Erythroblast (primary cell): ENCODE measurements at places on chromosomes 11 and 22.

DNA sequence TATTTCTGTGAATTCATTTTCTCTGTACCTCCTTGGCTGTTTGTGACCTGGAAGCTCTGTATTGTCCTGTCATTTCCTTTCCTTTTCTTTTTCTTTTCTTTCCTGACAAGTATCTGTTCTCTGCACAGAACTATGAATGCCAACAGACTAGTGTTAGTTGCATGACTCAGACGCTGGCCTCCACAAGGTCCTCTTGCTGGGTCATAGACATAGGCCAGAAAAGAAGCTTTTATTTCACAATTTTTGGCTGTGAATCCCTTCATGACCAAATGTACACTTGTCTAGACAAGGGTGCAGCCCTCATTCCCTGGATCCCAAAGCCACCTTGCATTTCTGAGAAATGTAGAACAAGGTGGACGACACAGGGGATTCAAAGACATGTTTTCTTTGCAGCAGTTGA lies 104.1 kb upstream of the MTNR1B start:
- no peak for DNase-seq

DNA sequence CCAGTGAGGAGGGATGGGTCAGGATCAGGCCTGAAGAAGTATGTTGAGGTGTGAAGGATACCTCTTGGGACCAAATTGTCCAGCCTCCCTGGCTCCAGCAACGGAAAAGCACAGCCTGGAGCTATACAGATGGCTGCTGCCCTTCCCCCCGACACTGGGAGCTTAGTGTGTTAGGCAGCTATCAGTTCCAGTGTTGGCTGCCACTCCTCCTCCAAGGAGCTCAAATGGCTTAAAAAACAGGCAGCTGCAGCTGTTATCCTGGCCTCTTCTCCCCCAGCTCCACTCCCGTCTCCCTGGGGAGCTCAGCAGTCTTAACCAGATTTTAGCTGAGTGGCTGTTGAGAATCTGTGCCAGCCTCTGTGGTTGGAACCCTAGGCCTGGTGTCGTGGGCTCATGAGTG lies 225.0 kb downstream of the JRKL start:
- no peak for DNase-seq

DNA sequence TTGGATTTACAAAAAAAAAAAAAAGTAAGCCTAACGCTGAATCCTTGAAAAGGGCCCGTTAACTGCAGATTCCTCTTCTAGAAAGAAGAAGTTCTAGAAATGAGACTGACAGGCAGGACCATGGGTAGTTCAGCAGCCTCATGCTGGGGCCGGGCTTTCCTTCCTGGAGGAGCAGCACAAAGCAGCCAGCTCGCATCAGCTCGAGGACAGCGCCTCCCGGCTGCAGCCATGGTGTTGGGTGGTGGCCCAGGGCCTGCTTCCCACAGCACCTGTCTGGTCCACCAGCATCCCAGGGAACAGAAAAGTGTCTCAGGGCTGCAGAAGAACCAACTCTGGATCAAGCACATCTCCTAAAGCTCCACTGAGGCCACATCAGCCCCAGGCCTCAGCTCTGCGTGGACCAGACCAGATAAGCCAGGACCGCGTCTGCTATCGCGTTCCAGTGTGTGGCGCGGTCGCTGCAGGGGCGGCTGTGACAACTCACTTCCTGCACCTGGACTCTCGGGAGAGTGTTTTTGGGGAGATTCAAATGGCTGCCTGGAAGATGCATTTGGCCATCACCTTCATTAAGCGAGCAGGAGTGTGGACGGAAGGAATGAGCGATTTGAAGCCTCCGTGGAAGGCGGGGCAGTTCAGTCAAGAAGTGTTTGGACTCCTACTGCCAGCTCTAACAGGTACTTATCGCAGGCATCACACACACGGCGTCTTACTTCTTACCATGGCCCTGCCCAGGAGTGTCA lies 53.5 kb downstream of the MYH9 start:
- peak; percentile 92 for DNase-seq

- peak; percentile 75 for DNase-seq
These were observed 725 bp downstream of the KDM2A start for GRCh38 chr11:67119585-67120391.

- no peak for DNase-seq
These were observed 3.8 kb downstream of the CD81 start for GRCh38 chr11:2380807-2381350.

- DNase-seq: no peak
These were observed 60.9 kb upstream of the BMAL1 start for GRCh38 chr11:13216711-13217075.

GRCh38 chr11:66011239-66011784 lies 496 bp upstream of the CST6 start:
- no peak for DNase-seq

DNA sequence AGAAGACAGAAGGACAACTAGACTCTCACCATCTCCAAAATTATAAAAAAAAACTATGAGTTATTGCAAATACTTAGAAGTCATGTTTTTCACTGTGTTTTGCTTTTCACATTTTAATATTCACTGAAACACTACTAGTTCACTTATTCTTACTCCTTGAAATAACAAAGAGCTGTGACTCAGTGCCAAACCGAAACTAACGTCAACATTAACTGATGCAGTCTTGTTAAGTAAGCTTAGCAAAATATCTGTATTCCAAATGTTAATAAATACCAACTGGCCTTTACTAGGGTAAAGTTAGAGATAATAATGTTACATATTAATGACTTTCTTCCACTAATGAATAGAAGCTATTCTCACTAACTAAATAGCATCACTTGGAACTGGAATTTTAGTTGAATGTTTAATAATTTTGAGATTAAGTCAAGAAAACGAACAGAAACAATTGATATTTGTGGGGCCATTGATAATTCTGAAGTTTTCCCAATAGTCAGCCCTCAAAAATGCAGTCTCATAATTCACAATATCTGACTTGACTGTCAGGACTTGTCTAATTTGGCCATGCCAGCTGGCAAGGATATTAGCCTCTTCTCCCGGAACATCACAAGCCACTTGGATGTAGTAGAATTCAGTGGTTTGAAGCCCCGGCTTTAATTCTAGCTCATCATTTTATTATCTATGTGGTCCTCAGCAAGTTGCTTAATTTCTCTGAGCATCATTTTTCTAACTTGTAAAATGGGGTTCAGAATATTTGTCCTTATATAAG lies 230.1 kb upstream of the DDI1 start:
- no peak for DNase-seq

DNA sequence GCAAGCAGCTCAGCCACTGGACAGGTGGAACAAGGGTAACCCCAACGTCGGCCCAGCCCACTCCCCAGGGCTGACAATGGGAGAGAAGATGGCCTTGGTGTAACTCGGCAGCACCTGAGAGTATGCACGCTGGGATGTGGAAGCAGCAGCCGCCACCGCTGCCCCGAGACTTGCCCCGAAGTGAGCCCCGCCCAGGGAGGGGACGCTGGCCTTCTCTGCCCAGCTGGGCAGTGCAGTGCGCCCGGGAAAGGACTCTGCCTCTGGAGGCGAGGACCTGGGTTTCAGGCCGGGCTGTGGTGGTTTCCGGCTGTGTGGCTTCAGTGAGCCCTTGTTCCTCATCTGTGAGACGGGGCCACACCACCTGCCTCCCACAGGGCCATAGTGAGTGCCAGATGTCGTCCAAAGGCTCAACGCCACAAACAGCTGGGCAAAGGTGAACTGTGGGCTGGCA lies 8.6 kb upstream of the POLDIP3 start:
- DNase-seq: no peak

GRCh38 chr11:126375726-126376125 lies 20.2 kb downstream of the ST3GAL4 start:
- DNase-seq: no peak

DNA sequence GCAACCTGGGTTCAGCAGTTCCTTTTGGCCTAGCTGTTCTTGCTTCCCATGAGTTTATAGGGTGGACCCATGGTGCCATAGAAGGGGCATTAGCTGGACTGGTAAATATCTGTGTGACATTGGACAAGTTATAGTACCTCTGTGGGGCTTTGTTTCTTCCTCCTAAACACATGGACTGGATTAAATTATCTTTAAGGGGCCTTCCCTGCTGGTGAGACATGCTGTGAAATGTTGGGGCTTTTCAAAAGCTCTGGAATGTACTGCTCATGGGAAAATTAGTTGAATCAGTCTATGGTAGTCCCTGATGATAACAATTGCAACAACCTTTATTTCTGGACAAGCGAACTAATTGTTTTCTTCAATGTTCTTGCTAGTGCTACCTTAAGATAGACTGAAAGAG lies 276.2 kb downstream of the BLID start:
- no peak for DNase-seq

GRCh38 chr22:28608546-28608945 lies 71.1 kb downstream of the TTC28 start:
- no peak for DNase-seq

DNA sequence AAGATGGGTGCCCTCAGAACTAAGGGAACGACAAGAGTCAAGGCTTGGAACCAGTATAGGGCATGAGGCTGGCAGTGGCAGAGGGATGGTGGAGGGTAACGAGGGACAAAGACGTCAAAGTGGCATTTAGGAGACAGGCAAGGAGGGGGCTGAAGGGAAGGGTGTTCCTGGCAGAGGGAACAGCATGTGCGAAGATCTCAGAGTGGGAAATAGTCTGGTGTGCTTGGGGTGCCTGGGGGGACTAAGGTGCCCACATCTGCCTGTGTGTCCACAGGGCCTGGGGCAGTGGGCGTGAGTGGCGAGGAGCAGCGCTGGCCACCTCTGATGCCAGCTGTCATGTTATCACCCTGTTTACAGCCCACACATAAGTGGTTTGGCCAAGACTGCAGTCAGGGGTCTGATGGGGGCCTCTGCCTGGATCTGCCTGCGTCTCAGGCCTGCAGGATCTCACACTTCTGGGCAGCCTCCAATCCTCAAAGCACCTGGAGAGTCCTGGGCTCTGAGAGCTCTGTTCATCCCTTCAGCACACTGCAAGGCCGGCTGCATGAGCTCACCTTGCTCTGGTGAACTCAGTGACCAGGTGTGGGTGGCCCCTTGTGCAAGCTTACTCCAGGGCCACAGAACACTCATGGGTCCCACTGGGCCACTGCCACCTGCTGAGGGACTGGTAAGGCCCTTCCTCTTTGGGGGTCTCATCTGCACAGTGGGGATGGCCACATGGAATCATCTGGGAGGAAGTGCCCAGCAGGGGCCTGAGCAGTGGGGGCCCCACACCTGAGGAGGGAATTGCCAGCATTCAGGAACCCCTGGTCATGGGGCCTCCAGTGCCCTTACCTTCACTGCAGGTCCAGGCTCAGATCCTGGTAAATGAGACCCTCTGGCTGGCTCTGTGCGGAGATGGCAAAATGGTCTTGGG lies 89.7 kb upstream of the SHISAL1 start:
- no peak for DNase-seq

DNA sequence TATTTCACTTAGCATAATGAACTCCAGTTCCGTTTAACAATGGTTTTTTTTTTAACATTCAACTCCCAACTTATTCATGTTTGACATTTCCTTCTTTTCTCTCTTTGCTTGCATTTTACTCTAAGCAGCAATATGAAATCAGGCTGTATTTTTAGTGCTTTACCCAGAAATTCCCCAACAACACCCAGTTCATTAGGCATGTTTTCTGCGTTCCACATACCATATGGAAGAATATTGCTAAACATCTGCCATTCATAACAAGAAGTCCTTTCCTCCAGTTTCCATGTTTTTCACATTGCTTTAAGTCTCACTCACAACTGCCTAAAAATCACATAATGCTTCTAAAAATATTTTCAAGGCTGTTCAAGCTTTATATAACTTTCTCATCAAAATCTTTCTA lies 45.8 kb downstream of the PLAAT5 start:
- no peak for DNase-seq

GRCh38 chr22:20881231-20881630 lies 22.4 kb downstream of the SNAP29 start:
- no peak for DNase-seq

DNA sequence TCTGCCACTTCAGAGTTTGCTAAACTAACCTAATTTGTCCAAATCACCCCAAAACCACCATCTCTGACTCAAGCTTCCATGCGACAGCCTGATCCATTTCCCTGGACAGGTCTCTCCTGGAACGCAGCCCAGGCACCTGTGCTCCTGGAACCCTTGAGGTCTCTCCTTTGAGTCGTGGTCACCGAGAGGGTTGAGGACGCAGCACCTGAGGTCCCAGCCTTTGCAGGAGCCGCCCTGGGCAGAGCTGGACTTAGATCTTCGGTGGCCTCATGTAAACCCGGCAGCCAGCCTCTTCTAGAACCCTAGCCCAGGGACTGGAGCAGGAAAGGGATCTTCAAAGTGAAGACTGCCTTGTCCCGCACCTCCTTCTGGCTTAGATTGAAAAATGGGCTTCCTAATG lies 37.6 kb downstream of the ASRGL1 start:
- DNase-seq: no peak

GRCh38 chr22:44158816-44159215 lies 21.9 kb upstream of the PARVG start:
- DNase-seq: no peak

DNA sequence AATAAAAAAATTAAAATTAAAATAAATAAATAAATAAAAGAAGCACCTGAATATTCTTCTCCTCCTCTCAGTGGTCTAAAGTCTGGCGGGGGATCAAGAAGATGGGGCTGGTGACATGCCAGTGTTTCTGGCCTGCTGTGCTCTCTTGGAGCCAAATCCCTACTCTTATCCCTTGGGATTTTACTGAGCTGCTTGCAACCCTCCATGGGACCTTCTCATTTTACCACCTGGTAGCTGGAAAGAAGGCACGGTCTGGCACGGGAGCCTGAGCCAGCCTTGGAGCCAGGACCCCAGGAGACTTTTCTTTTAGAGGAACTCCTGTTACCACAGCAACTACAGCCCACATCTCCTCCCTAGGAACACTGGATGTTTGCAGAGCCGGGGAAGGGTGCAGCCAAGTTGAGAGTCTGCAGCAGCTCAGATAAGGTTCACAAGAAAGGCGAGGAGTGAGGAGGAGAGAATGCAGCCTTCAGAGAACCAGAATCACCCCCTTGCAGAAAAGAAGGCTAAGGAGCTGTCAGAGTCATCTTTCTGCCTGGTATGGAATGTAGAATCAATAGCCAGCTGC lies 21.4 kb downstream of the CD6 start:
- peak; percentile 54 for DNase-seq

DNA sequence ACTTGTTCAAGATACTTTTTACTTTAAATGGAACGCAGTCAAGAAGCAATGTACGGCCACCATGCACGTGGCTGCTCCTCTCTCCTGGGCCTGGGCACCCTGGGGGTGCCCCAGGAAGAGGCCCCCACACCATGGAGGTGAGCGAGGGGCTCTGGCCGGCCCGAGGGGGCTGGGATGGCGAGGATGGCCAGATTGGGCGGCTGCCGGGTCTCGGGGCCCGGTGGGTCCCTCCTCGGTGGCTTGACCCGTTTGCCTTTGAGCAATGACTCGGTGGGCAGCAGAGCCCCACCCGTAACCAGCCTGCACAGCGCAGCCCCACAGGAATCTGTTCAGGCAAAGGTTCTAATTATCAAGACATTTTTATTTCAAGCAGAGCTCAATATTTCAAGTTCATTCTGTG lies 167.4 kb downstream of the BRD1 start:
- DNase-seq: no peak
